ENCODE measurements at places on chromosomes 6 and 20.

DNA sequence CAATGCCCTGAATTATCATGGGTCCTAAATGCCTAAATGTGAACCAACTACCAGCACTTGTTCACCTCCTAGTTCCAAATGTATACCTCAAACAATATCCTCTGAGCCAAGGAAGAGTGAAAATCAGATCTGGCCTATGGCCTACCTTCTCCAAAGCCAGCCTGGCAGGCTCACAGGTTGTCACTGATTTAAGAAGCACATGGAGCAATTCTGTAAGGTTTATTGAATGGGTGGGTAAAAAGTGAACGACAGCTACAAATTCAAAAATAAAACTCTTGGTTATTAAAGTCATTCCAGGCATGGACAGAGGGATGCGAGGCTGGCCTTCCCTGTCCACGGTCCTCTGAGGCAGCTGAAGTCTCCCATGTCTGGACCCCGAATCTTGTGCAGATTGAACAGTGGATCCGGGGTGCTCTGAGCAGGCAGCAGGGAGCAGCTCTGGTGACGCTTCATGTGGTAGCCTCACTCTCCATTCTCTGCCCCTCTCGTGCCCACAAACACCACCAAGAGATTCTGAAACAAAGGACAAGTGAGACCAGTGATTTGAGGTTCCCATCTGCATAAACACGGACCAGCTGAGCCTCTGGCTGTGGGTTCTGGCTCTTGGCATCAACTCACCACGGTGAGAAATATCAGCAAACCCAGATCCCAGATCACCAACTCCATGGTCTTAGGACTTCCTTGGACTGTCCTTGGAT lies 14.6 kb downstream of the SNHG17 start:
- no peak for ATAC-seq

DNA sequence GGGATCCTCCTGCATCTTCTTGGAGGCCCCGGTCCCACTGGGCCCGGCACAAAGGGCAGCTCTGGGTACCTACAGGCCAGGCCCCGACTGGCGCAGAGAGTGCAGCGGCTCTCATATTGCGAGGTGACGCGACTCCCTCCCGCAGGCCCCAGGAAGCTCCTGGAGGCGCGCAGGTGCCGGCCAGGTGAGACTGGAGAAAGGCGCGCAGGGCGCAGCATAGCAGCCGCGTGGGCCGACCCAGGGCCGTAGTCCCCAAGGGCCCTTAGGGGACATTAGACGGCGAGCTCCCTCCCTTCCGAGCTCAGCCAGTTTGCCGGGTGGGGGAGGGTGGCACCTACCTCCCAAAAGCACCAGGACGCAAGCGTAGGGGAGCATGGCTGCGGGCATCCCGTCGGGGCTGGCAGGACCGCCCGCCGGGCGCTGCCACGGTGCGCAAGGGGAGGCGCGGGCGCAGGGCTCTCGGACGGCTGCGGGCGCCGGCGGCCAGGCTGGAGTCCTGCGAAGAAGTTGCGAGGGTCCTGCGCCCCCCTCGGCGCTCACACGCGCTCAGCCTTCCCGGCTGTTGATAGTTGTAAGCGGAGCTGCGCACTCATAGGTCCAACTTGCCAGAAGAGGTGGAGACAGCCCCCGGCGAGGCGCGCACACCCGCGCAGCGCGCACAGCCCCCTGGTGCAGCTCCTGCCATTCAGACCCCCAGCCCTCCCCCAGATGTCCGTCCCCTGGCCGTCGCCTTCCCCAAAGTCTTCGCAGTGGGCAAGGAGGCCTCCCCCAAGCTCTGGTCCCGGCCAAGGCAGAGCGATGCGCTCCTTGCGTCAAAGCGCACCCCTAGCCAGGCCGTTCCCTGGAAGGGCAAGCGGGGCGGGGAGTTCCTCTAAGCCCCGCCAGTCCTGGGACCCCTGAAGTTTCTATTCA lies 622 bp downstream of the APCDD1L start:
- no peak for ATAC-seq

DNA sequence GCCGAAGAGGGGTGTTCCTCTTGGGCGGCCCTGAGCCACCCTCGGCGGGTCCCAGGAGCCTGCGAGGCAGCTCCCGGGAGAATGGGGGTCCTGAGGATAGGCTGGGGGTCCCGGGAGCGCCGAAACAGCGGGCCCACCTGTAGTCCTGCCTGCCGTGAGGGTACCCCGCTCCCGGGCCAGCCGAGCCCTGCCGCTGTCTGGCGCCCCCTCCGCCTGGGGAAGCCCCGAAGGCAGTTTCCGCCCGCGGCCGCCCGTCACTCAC lies 280 bp downstream of the SPATA2 start:
- peak; percentile 13 for ATAC-seq

DNA sequence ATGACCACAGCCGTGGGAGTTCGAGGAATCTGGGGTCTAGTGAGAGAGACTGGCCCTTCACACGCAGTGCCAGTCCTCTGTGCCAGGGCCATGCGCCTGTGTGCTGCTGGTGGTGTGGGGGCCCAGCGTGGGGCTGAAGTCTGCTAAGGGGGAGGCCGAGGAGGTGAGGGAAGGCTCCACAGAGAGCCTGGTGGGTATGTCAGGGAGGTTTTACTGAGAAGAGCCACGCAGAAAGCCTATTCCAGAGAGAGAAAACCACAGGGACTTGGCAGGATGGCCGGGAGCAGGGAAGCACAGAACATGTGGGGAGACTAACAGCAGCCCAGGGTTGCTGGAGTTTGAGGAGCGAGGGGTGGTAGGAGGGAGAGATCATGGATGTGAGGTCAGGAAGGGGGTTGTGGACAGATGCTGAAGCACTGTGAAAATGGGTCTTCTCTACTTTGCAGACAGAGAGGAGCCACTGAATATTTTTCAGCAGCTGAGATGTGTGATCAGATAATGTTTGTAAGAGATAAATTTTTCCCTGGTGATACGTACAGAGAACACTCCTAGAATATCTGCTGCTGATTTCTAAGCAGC lies 35.3 kb downstream of the DUSP22 start:
- ATAC-seq, result peak; percentile 5

DNA sequence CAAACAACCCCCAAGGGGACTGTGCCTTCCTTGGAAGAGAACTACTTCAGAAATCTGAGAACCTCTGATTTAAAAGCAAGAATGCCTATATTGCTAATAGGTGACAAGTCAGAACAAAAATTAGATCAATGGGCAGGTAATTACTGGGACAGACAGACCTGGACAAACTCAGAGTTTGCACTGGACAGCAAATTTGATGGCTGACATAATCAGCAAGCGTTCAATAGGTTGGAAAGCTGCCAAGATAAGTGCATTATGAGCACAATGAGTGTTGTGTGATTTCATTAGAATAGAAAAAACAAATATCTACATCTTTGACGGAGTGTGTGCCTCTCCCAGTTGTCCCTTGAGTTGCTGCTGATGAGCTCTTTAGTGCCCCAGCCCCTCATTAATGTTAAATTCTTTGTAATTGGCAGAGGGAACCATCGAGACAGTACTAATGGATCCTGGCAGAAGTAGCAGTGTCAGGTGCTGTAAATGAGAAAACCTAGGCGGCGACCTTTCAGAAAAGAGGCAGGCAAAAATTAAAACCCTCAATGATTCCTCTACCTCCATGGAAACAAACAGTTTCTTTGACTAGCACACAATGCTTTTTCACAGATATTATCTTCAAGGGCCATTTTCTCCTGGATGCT lies 116.5 kb upstream of the COL21A1 start:
- no peak for ATAC-seq

GRCh38 chr6:2998998-2999617 lies 586 bp upstream of the NQO2 start:
- peak; percentile 83 for ATAC-seq

- no peak for ATAC-seq
Observed at GRCh38 chr6:33869826-33870423, 66.1 kb upstream of the MLN start.

GRCh38 chr6:64014595-64014994 lies 379.0 kb downstream of the PHF3 start:
- ATAC-seq, result no peak

- no peak for ATAC-seq
Observed at GRCh38 chr20:53258741-53259140, 286.6 kb downstream of the TSHZ2 start.
